Retinal pigment epithelial cell (primary cell): ENCODE measurements at places on chromosomes 4 and X.
A peak's percentile ranks its signal among the peaks of the same experiment; 100 is the strongest.

- no peak for DNase-seq
Observed at GRCh38 chr4:138832563-138832962, 183.0 kb upstream of the NOCT start.

DNA sequence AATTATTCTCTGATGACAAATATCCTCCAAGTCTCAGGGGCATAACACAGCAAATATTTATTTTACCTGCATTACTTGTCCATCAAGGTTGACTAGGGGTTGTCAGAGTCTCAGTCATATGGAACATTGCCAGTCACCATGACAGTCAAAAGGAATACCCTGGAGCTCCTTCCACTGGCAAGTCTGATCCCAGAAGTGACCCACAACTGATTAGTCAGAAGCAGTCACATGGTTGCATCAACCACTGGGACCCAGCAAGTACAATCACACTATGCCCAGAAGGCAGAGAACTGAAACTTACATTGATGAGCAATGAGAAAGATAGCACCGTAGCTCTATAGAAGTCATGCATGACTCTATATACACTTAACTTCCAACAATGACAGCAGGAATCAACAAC, 41.9 kb upstream of the SOD3 start:
- DNase-seq: no peak

GRCh38 chrX:69914781-69915180, 135.0 kb downstream of the AWAT2 start:
- no peak for DNase-seq

DNA sequence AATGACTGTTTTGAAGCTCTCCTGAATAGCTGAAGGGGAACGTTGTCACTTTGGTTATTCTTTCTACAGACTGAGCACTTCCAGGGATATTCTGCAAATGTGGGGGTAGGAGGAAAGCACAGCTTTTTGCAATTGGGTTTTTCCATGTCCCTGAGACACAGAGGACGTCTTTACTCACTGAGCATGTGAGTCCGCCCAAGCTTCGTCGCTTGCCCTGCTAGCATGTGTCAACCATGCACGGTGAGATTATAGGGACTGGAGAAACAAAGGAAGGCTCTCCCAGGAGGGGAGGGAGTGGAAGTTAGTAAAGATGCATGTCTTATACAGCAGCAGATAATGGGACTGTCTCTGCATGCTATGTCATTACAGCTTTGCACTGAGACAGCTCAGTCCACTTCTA, 111.5 kb upstream of the SFRP2 start:
- DNase-seq: no peak

- DNase-seq: no peak
Observed at GRCh38 chr4:152206646-152207377, 329.1 kb downstream of the FBXW7 start.

DNA sequence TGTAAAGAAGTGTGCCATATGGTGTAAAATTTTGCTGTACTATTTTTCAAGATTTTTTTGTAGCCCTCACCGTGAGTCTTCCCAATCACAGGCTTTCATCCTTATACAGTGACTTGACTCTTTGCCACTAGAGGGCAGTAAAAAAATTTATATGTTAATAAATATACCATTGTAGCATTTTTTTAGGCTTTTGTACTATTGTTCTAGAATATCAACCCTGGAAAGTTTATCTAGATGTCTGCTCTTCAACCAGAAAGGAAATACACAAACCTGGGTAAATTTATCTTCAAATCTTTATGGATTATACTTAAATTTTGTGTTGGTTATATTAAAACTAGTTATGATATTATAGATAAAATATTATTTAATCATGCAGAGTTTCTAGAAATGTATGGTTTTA, 235.3 kb downstream of the TENM3 start:
- peak; percentile 3 for DNase-seq

- DNase-seq: no peak
Observed at GRCh38 chr4:151169223-151169622, 69.8 kb downstream of the RPS3A start.

DNA sequence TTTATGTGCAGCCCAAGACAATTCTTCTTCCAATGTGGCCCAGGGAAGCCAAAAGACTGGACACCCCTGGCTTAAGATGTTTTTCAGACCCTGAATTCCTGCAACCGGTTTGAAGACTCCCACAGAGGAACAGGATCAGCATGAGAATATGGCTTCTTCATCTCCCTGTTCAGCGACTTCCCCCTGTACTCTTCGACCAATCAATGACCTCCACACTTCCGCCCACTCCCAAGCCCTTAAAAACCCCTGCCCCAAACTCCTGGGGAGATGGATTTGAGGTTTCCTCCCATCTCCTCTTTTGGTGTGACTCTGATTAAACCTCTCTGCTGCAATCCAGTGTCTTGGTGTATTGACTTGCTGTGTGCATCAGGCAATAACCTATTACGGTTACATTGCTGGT, 344.4 kb downstream of the NR3C2 start:
- DNase-seq: no peak

DNA sequence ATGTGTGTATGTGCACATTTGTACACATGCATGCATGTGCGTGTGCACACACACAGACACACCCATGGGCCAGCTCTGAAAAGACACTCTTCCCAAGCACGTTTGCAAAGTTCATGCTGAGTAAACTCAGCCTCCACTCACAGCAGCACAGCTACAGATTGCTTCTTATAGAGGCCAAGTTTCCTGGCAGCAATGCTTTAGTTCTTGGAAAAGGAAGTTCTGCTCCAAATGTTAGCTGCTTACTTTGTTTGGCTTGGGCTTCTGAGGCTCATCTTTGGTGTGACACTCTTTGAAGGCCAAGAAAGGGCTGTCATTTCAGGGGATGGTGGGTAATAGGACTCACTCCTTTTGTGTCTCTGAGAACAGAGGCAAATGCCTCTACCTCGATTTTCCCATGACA, 6.6 kb downstream of the PLP1 start:
- no peak for DNase-seq

DNA sequence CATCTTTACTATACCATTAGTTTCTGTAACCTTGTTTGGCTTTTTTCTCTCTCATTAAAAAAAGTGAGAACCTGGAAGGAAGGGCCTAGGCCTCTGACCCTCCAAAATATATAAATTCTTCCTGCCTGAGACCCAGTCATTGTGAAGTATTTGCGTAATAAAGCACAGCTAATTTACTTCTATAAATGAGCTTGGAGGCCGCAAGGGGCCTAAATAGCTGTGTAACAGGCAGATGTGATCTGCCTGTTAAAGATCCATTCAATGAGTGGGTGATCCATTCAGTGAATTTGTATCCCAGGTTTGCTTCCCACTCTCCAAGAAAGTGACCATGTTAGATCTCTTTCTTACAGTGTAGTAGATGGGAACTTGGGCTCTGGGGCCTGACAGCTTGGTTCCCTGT, 595 bp upstream of the PYURF start:
- no peak for DNase-seq

DNA sequence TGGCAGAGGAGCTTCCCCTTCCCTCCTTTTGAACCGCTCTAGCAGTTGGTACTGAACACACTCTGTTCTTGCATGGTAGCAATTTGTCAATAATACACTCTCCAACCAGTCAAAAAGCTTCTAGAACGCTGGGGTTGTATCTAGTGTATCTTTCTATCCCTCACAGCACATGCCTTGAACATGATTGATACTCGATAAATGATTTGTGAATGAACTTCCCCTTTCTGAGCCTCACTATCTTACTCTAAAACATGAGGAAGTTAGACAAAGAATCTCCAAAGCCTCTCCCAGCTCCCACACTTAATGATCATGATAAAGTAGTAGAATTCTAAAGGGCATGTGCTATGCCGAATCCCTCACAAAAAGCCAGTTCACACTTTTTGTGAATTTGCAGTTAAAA, 64.4 kb downstream of the DLG3 start:
- DNase-seq: no peak

- DNase-seq: peak; percentile 4
Observed at GRCh38 chr4:75940692-75941253, at the start of gene NAAA. NAAA (minus strand) TSS chr4:75941013; CDS start chr4:75940949, 64 bp downstream.

DNA sequence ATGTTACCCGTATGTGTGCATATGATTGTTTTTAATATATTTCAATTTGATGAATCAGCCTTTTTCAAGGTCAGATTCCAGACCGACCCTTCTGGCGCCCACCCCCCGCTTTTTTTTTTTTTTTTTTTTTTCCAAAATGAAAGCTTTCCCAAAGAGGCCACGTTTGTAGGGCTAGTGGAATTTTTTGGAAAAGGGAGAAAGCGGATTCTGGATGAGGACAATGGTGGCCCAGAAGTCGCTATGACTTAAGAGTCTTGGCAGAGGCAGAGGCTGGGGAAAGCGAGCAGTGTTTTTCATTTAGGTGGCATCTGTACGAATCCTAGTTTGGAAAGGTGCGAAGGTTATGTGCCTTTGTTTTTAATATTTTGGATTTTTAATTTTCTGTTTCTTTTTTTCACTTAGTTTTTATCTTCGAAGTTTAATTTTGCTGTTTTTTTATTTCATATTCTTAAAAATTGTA, 14.6 kb downstream of the NDUFB11 start:
- no peak for DNase-seq

GRCh38 chrX:49079489-49080428, at the start of gene WDR45:
WDR45 (minus strand) TSS chrX:49079887; CDS start chrX:49078095, 1,792 bp downstream.
- DNase-seq: no peak

DNA sequence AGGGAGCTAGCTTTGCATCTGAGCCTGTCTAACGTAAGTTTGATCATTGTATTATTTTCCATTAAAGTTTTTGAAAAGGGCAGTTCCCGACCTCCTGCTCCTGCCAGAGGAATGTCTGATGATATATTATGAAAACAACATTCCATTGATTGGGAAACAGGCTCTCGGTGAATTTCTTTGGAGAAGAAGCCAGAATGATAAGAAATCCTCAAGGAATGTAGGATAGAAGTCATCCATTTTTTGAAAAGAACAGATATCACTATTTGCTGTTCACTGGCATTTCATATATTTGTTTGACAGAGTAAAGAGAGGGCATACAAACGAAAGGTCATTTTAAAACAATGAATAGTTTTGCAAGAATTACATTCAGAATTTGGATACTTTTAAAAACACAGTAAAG, 781.0 kb upstream of the HTR2C start:
- DNase-seq: no peak
